Pulmonary artery endothelial cell (primary cell): ENCODE measurements at places on chromosomes 2 and 18. TPM values are rescaled to one million over a fixed set of nuclear protein-coding genes. Genes with fewer than 3 reads are reported as not detected.

Gene FAM168B
- total RNA-seq = 113 and 141 TPM in 2 replicates

Gene RAPGEF4
- 5.3 and 6.1 TPM in 2 replicates for total RNA-seq

Gene DYNAP
- not detected in 2 replicates for total RNA-seq

Gene OSBPL6
- 5.4 and 6.9 TPM in 2 replicates for total RNA-seq

Gene SLC9A2
- 0.04 TPM in 1 of 2 replicates, not detected in the other for total RNA-seq

Gene TAF1B
- total RNA-seq = 19.5 and 26.7 TPM in 2 replicates

Gene CCDC85A
- total RNA-seq = 16.2 and 29.1 TPM in 2 replicates

Gene GALNT1
- 261 and 293 TPM in 2 replicates for total RNA-seq

Gene LRRC30
- not detected in 2 replicates for total RNA-seq

Gene MYCN
- total RNA-seq = 0.46 and 3.1 TPM in 2 replicates

Gene SERPINB11
- not detected in 2 replicates for total RNA-seq

Gene PDCD1
- total RNA-seq = not detected in 2 replicates

DNA sequence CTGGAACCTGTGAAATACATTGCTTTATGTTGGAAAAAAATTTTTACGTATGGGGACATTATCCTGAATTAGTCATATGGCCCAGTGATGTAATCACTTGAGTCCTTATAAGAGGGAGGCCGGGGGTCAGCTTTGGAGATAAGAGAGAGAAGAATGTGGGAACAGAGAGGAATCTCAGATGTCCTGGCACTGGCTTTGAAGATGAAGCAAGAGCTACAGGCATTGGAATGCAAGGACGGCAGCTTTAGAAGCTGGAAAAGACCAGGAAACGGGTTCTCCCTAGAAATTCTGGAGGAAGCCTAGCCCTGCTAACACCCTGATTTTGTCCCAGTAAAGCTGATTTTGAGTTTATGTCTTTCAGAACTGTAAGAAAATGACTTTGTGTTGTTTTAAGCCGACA lies 1129.9 kb upstream of the GYPC start:
- DNase-seq = no peak

DNA sequence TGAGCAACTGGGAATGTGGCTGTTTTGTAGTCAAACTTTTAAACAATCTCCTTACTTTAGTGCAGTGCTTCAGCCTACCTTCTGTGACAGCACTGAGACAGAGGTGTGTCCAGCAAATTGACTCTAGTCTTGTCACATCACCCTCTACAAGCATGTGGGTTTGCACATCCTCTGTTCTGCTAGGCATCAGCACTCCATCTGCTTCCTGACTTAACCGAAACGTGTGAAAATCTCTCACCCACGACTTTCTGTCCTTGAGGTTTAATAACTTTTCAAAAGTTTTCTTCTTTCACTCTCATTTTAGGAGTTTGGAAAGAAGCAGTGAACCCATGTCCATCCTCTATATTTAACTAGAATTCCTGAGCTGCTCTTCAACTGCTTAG lies 42.6 kb downstream of the TTR start:
- DNase-seq = no peak

- no peak for DNase-seq
These were observed 16.7 kb downstream of the COLEC11 start for GRCh38 chr2:3611589-3611988.

GRCh38 chr2:117982376-117983033 lies 31.4 kb downstream of the CCDC93 start:
- DNase-seq = no peak

DNA sequence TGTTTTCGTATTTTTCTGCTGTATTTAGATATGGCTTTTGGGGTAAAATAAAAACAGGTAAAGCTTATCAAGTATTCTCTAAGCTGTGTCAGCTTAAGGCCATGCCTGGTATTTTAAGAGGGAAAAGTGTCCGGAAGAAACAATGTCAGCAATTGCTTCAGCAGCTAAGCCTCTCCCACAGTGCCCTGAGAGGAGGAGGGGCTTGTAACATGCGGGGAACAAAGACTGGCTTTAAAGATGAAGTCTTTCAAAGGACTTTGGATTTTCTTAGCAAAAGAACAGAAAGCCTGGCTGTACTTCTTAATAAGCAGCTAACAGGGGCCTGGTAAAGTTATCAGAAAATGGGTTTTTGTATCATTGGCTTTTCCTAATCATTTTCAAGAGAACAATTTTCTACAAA lies 102.8 kb downstream of the PXDN start:
- DNase-seq = no peak

GRCh38 chr2:136255648-136256461 lies 137.9 kb upstream of the CXCR4 start:
- DNase-seq = no peak

- DNase-seq = no peak
These were observed 26.5 kb downstream of the LDAH start for GRCh38 chr2:20796374-20796791.

- no peak for DNase-seq
These were observed 3.9 kb upstream of the ZNF532 start for GRCh38 chr18:58860747-58861231.

GRCh38 chr2:201122276-201122675 lies 6.3 kb downstream of the CFLAR start:
- no peak for DNase-seq

DNA sequence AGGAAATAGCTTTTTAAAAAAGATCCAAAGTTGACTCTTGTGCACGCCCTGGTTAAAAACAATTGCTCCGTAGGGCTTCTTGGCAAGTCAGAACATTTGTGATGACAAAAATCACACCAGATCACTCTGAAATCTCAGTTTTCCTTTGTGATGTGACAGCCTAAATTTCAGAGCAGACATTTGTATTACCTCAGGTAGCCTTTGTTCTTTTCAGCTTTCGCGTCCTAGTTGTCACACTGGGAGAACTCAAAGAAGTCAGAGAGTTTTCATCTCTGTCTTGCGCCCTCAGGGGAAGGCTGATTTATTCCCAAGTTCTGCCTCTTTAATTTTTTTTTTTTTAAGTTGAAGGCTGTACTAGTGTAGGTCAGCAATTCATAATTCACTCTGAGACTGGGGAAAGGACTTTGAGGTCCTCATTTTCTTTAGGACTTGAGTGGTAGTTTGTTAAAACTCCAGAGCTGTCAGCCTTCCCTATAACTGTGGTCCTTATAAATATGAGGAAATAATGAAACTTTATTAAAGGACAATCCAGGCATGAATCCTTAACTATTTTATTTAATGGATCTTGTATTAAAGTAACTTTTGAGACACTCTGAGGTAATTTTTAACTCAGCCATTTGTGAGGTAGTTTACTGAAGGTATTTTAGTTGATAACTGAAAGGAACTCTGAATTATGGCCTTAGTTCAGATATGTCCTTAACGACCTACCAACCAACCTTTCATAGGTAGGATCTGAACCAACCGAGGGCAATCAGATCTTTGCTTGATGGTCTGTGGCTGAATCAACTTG lies 525.1 kb upstream of the FAM98A start:
- no peak for DNase-seq

GRCh38 chr2:161321944-161322648 lies 13.9 kb downstream of the PSMD14 start:
- no peak for DNase-seq

GRCh38 chr18:2009942-2010697 lies 561.2 kb downstream of the METTL4 start:
- DNase-seq = no peak

DNA sequence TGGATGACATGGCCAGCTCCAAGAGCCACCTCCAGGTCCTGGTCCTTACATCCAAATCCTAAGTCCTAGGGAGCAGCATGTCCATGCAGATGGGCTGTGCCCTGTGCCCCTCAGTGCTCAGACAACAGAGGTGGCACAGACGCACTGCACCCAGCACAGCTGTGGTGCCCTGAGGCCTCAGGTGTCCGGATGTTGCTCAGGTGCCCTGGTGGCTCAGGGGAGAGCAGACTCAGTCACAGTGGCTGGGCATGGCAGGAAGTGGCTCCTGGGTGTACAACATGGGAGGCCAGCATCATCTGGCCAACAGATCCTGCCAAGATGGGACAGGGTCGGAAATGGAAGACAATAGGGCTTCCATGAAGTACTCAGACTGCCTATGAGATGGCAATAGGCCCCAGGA lies 50.1 kb downstream of the TIMM21 start:
- DNase-seq = no peak

DNA sequence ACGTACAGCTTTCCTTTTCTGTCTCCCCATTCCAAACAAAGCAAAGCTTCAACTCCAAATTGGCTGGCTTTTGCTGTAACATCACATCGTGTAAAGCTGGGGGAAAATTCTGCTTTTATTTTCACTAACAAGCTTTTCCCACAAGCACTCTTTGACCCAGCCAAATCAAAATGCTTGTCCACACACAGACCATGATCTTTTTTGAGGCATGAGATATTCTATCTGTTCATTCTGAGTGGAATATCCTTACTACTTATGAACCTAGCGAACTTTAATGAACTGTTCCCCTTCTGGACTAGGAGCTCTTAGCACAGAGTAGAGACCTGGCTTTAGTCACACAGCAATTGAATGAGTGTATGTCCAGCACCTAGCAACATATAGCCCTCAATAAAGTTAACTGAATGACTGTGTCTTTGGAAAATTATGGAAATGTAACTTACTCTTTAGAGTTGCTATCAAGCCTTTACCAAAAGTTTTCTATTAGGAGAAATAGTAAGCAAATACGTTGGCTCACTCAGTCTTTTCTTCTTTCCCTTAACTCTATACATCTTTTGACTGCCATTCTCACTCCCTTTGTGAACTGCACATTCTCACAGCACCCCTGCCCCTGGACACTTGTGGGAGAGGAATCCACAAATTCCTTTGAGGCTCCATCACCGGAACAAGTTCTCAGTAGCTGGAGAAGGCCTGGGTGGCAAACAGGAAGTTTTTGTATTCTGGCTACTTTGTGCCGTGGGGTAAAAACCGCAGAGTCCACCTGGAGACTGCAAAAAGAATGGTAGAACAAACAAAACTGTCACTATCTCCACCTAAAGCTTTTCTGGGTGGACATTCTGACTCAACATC lies 1.3 kb upstream of the UBE2E3 start:
- no peak for DNase-seq

DNA sequence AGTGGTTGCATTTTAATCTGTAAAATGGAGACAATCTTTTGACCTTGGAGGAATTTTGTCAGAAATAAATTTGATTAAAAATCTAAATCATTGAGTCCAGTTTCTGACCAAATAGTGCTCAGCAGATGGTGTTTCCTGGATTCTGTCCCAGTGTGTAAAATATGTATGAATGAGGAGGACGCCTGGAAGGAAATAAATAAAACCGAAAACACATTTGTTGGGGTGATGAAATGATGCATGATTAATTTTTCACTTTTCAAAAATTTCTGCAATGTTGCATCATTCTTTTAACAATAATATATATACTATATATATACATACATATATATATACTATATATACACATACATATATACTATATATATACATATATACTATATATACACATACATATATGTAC lies 261.1 kb upstream of the TRIB2 start:
- no peak for DNase-seq

- DNase-seq = no peak
These were observed 113.3 kb downstream of the FAM210A start for GRCh38 chr18:13613099-13613498.

DNA sequence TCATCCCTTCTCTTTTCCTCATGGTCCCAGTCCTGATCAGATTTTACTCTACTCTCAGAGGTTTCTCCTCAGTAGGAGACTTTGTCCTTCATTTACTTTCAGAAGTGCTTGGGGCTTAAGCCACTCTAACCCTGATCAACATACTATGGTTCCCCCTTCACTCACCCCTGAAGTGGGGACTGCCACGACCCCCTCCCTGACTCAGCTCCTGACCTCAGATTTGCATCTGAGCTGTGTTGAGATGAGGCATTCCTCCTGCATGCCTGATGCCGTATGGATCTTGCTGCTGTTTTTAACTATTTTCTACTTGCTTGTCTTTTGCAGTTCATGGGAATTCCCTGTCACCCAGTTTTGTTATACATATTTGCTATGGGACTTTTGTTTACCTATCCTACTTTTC lies 306.7 kb upstream of the CHST9 start:
- no peak for DNase-seq

- DNase-seq = no peak
These were observed 204.8 kb downstream of the RBM43 start for GRCh38 chr2:151056870-151057269.

DNA sequence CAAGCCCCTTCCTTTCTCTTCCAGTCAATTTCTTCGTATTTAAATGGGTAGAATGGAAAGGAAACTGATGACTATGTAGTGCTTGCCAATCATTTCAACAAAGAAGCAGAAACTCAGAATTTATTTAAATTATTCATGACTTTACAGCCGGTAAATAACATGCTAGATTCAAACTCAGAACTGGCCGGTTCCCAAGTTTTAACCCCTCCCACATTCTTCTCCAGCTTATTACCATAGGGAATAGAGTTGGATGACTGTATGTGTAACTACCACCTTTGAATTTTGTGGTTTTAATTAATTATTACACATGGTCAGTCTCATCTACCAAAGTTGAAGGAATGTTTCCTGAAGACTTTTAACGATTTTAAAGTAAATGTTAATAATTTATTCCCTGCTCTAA lies 819.3 kb upstream of the LRATD1 start:
- DNase-seq = no peak

GRCh38 chr2:97851172-97851571 lies 137.8 kb downstream of the ZAP70 start:
- no peak for DNase-seq

DNA sequence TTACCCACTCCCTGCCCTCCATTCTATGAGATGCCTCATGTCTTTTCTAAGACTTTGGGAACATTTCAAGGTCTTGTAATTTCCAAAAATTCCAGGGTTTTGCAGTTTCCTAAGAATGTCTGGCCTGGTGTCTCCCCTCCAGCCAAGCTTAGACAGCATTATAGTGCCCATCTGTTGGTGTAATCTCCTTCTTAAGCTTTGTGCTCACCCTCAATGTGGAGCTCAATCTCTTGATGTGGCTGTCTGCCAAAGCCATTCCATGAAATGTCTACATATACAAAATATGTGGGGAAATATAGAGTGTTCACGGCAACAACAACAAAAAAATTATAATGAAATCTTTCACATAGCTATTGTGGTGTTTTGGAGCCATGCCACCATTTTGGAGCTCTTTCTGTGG lies 558.4 kb downstream of the PIK3C3 start:
- no peak for DNase-seq

GRCh38 chr2:37316181-37316580 lies 8.5 kb downstream of the PRKD3 start:
- DNase-seq = no peak

DNA sequence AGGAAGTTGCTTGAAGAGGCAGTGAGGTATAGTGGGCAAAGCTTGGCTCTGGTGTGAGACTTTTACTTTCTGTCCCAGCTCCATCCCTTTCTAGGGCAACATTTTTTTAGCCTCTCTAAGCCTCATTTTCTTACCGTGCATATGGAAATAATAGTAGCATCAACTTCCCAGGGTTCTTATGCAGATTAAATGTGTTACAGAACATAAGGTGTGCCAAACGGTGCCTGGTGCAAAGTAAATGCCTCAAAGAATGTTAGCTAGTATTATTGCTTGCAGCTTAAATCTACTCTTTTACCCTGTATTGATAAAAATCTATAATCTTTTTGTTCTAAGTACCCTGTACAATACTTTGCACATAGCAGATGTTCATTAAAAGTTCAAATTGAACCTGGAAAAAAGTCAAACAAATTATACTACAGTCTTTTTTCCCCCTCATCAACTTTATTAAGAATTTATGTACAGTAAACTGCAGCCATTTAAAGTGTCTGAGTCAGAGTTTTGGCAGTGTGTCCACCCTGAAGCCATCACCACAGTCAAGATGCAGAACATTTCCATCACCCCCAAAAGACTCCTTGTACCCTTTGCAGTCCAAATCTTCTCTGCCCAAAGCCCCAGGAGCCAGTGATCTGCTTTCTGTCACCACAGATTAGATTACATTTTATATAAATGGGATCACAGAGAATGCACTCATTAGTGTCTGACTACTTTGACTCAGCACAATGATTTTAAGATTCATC lies 10.6 kb downstream of the MAPRE2 start:
- no peak for DNase-seq

GRCh38 chr2:162072181-162072702 lies 1.8 kb downstream of the DPP4 start:
- DNase-seq = no peak
